T-helper 17 cell (primary cell): ENCODE measurements at places on chromosomes 1 and 21. TPM values are rescaled to one million over a fixed set of nuclear protein-coding genes. Genes with fewer than 3 reads are reported as not detected.

DNA sequence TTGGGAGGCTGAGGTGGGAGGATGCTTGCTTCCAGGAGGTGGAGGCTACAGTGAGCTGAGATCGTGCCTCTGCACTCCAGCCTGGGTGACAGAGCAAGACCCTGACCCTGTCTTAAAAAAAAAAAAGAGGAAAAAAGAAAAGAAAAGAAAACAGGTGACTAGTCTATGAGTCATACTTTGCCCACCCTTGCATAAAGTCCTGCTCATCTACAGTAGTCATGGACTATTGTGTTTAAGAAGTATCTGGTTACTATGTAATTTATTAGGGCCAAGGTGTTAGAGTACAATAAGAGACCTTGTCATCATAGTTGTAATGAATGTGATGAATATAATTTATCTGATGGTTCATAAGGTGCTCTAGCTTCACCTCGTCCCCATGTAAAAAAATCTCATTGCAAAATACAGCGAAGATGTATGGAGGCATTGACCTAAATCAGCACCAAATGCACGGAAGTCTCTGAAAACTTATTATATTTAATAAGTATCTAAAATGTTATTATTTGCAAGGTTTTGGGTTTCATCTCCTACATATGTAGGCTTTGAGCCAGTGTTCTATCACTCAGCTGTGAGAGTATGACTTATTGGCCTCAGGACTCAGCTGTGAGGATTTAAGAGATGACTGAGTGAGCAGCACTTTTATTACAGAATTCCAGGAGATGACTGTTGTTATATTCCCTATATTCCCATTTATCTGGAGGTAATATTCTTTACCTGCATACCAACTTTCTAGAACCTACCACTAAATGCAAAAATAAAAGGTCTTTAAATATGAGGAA is 19.9 kb upstream of the KCNJ6 start:
- no peak for DNase-seq

The C1QB gene
- total RNA-seq, result not detected

DNA sequence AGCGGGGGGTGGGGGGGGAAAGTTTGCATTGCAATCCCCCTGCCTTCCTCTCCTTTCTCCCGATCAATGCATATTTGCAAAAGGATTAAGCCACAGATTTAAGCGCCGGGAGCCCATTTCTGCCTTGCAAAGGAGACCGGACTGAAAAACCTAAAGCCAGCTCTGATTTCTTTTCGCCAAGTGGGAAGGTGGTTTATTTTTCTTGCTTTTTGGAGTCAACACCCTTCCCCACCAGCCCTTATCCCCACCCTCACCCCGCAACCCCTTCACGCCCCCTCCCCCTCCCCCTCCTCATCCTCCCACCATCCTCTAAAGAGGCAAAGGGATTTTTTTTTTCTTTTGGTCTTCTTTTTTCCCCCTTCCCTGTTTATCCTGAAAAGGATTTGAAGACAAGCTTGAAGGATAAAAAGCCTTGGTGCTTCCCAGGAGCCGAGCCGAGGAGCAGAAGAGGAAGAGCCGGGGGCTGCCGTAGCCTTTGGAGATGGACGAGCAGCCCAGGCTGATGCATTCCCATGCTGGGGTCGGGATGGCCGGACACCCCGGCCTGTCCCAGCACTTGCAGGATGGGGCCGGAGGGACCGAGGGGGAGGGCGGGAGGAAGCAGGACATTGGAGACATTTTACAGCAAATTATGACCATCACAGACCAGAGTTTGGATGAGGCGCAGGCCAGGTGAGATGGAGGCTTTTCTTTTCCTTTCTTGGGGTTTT is 513 bp downstream of the PBX1 start:
- no peak for DNase-seq

GRCh38 chr1:168134132-168134531 is 2.6 kb downstream of the GPR161 start:
- DNase-seq, result no peak

The MECR gene
- 8.0 TPM for total RNA-seq

The SIPA1L2 gene
- 3.3 TPM for total RNA-seq

- no peak for DNase-seq
These were observed 168.5 kb upstream of the IRF2BP2 start for GRCh38 chr1:234778221-234779159.

GRCh38 chr1:109623601-109624161 is 4.0 kb downstream of the AMPD2 start:
- no peak for DNase-seq

The MX2 gene
- 97.2 TPM for total RNA-seq

DNA sequence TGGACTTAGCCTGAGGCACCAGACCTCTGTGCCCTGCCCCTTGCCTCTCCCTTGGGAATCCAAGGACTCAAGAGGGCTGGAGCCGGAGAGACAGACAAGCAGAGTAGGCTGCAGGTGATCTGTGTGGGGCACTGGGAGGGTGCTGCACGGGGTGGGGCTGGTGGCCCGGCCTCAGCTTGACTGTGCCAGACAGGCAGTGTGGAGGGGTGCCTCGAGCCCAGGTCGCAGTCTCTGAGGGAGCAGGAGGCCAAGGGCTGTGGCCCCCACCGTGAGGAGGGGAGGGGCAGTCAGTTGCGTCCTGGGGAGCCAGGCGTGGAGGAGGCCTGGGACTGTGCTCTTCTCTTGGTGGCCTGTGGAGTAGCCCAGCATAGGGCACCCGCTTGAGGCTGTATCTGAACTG is 4.0 kb downstream of the GABRD start:
- DNase-seq, result no peak

GRCh38 chr1:181359012-181359411 is 124.3 kb upstream of the CACNA1E start:
- DNase-seq, result no peak

- no peak for DNase-seq
These were observed 141.7 kb upstream of the NRIP1 start for GRCh38 chr21:15206514-15206913.

- no peak for DNase-seq
These were observed 13.2 kb downstream of the ESRRG start for GRCh38 chr1:216710055-216710454.
